ENCODE measurements at places on chromosomes 5 and 9. TPM values are rescaled to one million over a fixed set of nuclear protein-coding genes. Genes with fewer than 3 reads are reported as not detected.

DNA sequence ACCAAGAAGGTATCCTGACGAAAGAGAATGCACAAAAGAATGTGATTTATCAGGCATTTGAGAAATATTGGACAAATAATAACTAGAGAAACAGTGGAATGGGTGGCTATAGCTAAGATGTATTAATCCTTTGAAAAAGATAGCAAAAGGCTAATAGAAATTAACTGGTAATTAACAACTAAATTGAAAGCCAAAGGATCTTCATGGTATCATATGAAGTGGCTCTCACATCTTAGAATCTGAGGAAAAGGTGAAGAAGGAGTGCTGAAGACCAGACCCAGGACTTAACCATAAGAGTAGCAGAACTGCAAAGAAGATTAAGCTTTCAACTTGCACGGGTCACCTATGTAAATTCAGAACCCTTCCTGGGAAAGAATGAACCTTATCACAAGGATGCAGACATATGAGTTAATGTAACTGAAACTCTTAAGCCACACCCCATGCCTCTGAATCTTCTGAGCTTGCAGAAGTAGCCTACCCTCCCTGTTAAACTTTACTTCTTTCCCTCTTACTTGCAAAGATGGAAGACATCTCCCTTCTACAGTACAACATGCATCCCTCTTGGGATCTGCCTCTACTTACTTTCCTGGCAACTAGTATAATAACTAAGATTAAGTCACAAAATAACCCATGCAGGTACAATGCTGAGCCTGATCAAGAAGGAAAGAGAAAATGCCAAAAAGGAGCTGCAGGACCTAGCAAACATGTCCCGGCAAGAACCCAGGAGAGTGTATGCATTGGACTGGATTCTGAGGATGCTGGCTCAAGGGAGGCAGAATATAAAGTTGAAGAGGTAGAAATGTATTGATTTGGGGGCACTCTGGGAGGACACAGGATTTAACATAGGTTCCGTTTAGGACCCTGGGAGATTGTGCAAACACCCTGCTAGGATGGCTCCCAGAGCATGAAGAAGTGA lies 395.5 kb upstream of the SLC30A5 start:
- DNase-seq: no peak

- DNase-seq: no peak
Observed at GRCh38 chr5:125576822-125577221, 830.4 kb upstream of the ZNF608 start.

DNA sequence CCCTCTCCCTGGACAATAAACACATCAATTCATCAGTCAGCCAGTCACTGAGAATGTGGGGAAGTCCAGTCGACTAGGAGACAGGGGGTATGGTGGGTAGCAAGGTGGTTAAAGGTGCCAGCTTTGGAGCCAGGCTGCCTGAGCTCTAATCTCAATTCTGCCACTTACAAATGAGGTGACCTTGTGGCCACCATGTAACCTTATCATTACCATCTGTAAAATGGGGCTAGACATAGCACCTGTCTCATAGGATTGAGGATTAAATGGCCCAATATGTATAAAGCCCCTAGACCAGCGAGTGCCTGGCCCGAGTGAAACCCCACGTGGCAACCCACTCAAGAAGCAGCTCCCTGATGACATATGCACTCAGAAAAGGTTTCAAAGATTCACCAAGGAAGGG lies 73.3 kb upstream of the TBC1D2 start:
- DNase-seq: no peak

DNA sequence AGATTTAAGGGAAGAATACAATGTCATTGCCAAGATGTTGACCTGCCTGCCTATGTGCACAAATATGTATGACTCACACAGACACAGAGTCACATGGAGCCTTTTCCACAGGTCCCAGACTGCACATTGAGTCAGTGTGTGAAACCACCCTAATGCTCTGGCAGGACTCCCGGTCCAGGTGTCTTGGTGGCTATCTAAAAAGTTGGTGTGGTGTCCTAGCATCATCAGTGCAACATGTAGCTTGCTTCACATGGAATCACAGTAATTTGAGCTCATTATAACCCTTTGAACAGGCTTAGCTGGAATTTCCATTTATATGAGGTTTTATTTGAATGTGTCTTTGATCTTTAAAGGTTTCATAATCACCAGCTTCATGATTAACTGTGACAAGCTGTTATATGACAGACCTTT lies 10.7 kb downstream of the IFNA5 start:
- no peak for DNase-seq

GRCh38 chr5:149937610-149938009 lies 7.0 kb downstream of the PDE6A start:
- DNase-seq: no peak

DNA sequence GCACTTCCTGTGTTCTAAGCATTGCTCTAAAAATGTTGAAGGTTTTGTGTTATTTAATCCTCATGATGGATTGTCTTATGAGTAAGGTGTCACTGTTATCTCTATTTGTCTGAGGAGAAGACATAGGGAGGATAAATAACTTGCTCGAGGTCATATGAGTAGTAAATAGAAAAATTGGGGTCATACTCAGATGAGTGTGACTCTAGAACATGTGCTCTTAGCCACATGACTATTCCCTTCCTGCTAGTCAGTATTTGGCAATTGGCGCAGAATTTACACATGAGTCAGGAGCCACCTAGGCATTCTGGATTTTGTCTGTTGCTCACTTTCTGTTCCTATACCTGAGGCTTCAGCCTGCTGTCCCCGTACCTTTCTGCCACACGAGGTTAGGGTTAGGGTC lies 234.6 kb upstream of the CD180 start:
- DNase-seq: no peak

DNA sequence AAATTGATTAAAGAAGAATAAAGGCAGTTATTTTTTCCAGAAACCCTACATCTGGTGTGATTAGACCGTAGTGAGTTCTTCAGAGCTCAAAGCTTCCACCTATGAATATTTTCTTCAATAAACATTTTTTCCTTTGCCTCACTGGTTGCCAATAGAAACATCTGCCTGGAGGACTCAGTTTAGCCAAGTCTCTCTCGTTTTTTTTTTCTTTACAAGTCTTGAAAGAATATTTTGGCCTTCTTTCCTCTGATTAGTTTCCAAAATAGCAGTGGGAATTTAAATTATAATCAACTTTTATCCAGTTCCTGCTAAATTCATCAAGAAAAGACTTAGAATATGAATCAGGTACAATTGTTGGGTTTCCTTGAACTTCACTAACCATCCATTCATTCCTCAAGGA lies 897.5 kb downstream of the TLE1 start:
- no peak for DNase-seq

Gene SMU1
- total RNA-seq: 53.4 TPM

DNA sequence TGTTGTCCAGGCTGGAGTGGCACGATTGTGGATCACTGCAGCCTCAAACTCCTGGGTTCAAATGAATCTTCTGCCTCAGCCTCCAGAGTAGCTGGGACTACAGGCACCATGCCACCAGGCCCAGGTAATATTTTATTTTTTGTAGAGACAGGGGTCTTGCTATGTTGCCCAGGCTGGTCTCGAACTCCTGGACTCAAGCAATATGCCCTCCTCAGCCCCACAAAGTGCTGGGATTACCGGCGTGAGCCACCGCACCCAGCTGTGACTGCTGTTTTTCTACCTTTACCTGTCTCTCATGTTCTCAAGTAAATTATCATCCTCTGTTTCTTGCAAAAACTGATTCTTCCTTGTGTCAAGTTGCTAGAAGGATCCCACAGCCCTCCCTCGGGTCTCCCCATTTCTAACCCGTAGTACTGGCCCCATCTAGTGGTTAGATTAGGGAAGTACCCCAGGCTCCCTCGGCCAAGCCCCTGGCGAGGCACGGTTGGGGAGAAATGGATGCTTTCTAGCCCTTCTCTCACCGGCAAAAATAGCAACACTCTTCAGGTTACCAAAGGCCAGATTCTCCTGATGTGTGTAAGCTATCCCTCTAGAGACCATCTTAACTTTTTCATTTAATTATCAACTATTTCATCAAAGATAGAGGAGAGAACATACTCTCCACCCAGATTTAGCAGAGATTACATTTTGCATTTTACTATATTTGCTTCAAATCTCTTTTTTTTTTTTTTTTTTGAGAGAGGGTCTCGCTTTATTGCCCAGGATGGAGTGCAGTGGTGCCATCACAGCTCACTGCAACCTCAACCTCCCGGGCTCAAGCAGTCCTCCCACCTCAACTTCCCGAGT lies 19.2 kb upstream of the TOR1B start:
- peak; percentile 59 for DNase-seq

GRCh38 chr9:111102793-111103464 lies 64.7 kb upstream of the LPAR1 start:
- DNase-seq: no peak

DNA sequence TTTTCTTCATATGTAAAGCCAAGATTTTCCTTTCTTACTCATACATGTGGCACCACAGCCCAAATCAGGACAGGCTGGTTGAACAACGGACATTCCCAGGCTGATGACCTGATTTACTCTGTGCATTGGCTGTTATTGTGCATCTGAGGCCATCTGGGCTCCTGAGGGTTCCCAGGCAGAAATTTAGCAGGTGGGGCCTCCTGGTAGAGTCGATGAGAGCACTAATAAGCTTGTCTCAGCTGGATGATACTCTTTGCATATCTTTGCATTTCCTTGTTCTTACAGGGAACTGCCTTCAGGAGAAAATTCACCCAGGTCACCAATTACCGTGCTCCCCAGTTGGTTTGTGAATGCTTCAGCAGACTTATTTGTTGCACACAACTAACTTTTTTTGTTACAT lies 605.1 kb downstream of the ELAVL2 start:
- no peak for DNase-seq

- no peak for DNase-seq
Observed at GRCh38 chr5:135724617-135725016, 109.8 kb upstream of the SLC25A48 start.

Gene PRR16
- total RNA-seq: 1.2 TPM

GRCh38 chr5:73438645-73439470 lies 9.7 kb downstream of the FOXD1 start:
- DNase-seq: no peak

- no peak for DNase-seq
Observed at GRCh38 chr5:135205632-135206349, 171.8 kb upstream of the PITX1 start.

Gene C5orf46
- total RNA-seq: not detected

All from frontal cortex (tissue), 4 donors.